CD4-positive, alpha-beta T cell treated with Interleukin-6 for 4 hours (primary cell): ENCODE measurements at places on chromosomes 13 and 19.

DNA sequence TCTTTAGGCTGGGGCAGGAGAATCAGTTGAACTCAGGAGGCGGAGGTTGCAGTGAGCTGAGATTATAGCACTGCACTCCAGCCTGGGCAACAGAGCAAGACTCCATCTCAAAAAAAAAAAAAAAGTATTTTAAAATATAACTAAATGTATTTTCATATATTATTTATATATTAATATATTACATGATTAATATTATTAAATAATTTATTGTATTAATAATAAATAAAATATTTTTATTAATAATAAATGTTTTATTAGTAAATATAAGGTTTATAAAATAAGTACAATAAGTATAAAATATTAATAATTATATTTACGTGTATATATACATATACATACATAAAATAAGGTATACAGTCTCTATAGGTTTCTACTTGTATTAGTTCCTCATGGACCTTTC lies 56.8 kb downstream of the SKA3 start:
- no peak for DNase-seq

GRCh38 chr13:59547950-59548349 lies 615.8 kb downstream of the DIAPH3 start:
- no peak for DNase-seq

- no peak for DNase-seq
Observed at GRCh38 chr13:61927648-61928047, 512.0 kb upstream of the PCDH20 start.

GRCh38 chr19:870963-871401 lies 11.5 kb downstream of the CFD start:
- no peak for DNase-seq

DNA sequence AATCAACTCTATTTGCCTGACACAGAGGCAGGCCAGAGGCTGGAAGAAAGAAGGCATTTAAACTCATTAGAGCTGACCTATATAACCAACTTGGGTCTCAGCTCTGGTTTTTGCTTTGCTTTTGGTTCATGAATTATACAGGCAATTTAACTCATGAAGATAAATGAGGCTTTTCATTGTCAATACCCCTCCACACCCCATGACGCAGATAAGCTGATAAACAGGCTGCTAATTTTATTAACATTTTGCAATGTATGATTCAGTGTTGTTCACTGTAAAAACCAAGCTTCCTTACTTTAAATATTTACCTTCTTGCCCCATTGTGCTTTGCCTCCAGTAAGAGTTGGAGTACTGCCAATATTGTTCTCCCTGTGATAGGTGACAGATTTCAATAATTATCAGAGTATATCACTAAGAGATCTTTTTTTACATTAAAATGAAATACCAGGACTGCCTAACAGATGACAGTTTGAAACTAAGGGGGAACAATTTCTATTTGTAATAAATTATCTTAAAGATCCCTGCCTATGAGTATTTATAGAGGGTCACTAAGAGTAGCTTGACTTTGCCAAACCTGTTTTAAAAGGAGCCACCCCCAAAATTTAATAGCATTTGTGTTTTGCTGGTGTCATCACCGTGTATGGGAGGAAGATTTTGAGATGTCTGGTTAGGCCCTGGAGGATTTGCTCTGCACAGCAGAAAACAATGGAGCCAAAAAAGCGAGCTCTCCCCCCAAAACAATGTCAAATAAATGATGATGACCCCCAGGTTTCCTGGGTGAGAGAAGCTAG lies 472.7 kb upstream of the NBEA start:
- DNase-seq, result no peak

- no peak for DNase-seq
Observed at GRCh38 chr13:90105276-90105675, 1242.2 kb upstream of the MIR17HG start.

- DNase-seq, result no peak
Observed at GRCh38 chr13:74682746-74683145, 548.5 kb upstream of the KLF12 start.

GRCh38 chr19:12648088-12648487 lies 18.5 kb downstream of the MAN2B1 start:
- DNase-seq, result no peak

DNA sequence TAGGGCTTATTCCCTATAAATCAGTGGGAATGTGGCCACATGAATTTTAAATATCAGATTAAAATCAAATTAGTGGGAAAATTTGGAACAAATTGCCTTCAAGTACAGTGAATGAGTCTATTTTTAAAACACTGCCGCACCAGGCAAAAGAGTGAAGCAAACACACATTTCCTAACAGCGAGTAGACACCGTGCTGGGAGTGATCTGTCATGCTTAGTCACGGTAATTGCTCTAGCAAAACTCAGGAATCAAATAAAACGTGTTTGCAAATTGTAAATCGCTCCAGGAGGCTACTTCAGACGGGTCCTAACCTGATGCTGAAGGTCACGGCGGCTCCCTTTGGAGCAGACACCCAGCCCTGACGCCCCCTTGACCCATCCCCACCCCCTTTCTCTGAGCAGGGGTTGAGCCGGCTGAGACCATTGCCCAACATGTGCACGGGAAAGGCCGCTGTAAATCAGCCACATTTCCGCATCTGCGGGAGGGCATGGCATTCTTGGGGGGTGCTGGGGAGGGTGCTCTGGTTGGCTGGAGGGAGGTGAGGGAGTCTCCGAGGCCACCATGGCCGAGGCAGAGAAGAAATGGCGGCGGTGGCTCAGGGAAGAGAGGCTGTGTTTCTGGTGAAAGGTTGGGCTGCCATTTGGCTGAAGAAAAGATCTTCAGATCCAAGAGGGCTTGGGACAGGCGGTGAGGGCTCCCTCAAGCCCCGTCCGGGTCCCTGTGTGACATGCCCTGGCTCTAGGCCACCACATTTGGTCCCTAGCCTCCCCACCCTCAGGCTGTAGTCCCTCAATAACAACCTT lies 8.9 kb downstream of the CEBPA start:
- DNase-seq, result no peak

DNA sequence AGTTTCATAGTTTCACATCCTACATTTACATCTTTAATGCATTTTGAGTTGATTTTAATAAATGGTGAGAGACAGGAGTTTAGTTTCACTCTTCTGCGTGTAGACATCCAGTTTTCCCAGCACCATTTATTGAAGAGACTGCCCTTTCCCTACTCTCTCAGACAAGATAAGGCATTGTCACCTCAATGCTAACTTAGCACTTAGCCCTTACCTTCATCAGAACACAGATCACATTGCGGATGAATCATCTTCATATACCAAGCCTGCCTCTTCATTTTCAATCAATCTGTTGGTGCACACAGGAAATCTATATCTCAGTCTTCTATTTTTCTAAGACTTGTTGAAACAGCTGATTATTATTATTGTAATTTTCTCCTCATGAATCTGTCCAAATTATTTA lies 396.6 kb upstream of the NBEA start:
- no peak for DNase-seq

GRCh38 chr13:27496536-27497273 lies 46.3 kb upstream of the MTIF3 start:
- no peak for DNase-seq

- DNase-seq, result no peak
Observed at GRCh38 chr19:33718651-33719254, 77.9 kb upstream of the KCTD15 start.

DNA sequence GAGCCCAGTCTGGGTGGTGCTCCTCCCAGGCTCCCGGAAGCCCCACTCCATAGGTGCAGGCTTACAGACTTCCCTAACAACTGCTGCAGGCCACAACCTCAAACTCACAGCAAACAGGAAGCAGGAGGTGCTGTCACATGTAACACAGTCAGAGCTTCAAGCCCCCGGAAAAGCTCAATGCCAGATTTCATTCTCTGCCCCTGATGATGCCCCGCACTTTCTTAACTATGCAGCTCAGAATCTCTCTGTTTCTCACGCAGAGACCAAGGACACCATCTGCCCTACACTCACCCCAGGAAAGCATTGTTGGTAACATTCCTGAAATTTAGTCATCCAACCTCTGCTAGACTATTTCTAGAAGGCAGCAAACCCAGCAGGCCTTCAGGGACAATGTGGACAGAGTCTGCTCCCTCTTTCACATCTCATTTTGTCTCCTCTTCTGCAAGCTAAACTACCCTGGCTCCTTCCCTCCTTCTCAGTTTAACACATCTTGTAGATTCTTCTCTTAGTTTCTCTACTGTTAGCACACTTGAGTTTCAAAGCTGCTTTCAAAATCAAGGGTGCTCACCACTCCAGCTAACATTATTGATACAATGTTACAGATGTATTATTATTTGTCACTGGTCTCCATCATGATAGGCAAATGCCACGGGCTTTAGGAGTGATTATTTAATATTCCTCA lies 162.5 kb downstream of the KCTD12 start:
- DNase-seq, result peak; percentile 31
